Tongue (tissue), 3 donors: ENCODE measurements at places on chromosomes 2 and 18.

GRCh38 chr2:135762530-135762929 is 20.9 kb downstream of the UBXN4 start:
- DNase-seq: no peak

- DNase-seq: peak; percentile 9
Measured at GRCh38 chr18:23650968-23651927, 11.5 kb downstream of the ANKRD29 start.

DNA sequence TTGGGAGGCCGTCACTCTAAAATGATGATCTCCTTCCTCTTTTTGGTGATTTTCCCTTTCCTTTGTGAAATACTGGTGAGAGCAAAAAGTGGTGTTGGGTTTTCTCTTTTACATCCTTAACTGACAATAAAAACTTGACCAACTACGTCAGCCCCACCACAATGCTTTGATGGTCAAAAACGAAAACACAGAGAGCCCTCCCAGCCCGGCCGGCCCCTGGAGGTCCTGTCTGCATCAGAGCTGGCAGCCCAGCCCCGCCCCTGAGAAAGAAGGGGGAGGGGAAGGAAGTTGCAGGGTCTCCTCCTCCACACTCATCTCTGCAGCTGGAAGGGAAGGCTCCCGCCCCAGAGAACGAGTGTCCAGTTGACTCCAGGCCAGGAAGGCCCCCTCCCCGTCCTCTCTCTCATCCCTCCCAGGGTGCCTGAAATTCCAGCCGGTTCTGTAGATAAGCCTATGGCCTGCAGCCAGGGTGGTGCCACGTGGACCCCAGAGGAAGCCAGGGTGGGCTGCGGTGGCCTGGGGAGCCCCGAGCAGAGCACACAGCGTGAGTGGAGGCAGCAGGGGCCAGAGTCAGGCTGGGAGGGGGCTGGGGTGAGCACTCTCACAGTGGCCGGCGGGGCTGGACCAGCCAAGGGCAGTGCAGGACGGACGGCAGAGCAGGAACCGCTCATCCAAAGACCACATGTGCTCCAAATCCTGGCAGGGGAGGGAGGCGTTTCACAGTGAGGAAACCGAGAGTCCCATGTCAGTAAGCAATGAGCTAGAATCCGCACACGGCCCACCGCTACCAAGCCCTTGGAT is 19.8 kb downstream of the BIN1 start:
- DNase-seq: peak; percentile 94

DNA sequence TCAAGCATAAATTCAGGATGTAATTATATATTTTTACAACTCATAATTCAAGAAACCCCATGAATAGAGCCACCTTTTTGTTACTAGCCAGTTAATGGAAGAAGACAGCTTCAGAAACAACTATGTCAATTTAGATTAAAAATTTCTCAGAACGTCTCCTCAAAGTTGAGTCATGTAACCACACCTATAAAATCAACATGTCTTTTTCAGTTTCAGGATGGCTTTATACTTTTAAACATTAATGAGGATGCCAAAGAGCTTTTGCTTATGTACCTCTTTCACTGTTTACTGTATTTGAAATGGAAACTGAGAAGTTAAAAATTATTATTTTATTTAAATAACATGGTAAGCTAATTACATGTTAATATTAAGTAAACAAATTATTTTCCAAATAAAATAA is 280.1 kb downstream of the PTH2R start:
- DNase-seq: no peak

- no peak for DNase-seq
Measured at GRCh38 chr2:21866316-21866715, 742.5 kb downstream of the TDRD15 start.

GRCh38 chr2:121649149-121649595 is at the start of gene CLASP1:
CLASP1 (minus strand) TSS chr2:121649462; CDS start chr2:121605895, 43,567 bp downstream.
- DNase-seq: no peak

- peak; percentile 75 for DNase-seq
Measured at GRCh38 chr18:11154368-11154989, 5.1 kb upstream of the PIEZO2 start.

GRCh38 chr2:69459936-69460335 is 22.7 kb upstream of the NFU1 start:
- DNase-seq: no peak

DNA sequence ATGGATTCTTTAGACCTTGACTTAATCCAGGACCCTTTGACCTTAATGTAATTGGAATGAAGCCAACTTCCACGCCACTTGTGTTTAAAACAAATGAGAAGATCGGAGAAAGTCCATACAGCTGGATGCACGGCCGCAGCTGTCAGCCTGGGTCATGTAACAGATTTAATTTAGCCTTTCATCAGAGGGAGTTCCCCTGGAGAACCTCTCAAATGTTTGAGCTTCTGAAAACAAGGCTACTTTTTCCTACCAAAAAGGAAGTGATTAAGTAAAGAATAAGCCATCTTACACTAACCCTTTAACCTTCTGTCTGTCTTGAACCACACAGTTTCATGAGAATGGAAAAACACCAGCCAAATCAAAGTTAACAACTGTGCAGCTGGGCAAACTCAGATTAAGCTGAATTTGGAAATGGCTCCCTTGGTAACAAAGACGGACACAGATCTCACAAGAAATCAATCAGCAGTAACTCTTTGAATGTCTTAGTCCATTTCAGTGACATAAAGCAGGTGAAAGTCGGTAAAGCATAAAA is 103.6 kb downstream of the DOCK10 start:
- DNase-seq: peak; percentile 94

- no peak for DNase-seq
Measured at GRCh38 chr18:79789901-79790890, 7.5 kb upstream of the KCNG2 start.

DNA sequence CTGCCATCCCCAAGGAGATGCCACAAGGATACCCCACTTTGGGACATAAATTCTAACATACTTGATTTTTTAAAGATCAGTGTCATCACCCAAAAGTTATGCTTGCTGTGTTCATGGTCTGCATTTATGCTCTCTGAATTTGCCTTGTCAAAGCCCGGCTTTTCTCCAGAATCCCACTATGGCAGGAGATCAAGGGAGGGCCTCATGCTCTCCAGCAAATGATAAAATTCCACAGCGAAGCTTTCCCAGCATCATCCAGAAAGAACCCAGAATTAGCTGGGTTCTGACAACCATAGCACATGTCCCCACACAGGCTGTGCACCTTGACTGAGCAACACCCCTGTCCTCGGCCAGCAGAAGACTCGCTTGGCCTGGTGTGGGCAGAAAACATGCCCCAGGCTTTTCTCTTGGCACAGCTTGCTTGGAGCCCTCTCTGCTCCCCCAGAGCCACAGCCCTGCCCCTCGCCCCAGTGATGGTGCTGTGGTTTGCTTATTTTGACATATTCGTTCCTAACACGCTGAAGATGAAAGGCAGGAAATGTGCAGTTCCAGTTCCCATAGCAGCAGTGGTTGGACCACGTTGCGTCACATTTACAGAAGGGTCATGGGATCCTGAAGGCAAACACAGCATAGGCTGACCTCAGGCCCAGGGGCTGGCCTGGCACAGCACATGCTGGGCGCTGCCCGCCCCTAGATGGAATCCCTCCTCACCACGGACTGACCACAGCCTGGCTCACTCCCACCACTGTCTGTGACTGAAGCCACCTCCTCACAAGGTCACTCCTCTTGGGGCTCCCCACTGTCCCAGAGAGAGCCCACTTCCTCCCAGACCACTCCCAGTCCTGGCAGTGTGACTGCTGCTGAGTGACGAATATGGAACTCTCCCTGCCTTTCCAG is 14.1 kb upstream of the CHRNA1 start:
- no peak for DNase-seq

GRCh38 chr2:41724465-41724864 is 323.4 kb upstream of the PKDCC start:
- DNase-seq: no peak
